ENCODE measurements at places on chromosomes 7 and 10.

- DNase-seq, result no peak
Measured at GRCh38 chr10:87603769-87604168, 55.9 kb upstream of the PAPSS2 start.

- no peak for DNase-seq
Measured at GRCh38 chr7:1559626-1560590, 3.9 kb upstream of the TMEM184A start.

DNA sequence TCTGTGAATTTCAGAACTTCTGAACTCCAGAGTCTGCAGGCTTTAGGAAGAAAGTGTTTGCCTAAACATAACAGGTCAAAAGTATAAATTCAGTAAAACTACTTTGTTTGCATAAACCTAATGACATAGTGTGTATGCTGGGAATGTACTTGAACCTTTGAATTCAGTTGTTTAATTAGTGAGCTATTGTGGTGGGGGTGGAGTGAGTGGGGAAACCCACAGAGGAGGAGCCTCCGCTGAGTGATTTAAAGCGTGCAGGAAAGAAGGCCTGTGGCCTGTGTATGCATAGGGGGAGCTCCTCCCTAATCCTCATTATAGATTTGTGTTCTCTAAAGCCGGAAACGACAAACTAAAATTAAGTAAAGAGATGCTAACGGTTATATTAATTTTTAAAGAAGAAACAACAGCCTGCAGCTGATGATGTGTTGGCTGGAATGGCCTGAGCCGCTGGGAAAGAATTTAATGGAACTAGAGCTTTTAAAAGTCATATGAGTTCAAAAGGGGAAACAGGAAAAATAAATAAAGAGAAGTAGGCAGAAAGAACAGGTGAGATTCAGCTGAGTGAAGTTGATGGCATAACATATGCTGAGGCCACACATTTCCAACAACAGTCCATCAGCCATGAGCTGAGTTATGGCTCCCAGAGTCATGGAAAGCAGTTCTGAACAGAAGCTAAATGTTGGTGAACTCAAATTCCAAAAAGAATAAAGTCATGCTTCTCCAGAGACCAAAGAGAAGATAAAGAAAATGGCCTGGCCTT lies 595.0 kb downstream of the GRM8 start:
- no peak for DNase-seq

DNA sequence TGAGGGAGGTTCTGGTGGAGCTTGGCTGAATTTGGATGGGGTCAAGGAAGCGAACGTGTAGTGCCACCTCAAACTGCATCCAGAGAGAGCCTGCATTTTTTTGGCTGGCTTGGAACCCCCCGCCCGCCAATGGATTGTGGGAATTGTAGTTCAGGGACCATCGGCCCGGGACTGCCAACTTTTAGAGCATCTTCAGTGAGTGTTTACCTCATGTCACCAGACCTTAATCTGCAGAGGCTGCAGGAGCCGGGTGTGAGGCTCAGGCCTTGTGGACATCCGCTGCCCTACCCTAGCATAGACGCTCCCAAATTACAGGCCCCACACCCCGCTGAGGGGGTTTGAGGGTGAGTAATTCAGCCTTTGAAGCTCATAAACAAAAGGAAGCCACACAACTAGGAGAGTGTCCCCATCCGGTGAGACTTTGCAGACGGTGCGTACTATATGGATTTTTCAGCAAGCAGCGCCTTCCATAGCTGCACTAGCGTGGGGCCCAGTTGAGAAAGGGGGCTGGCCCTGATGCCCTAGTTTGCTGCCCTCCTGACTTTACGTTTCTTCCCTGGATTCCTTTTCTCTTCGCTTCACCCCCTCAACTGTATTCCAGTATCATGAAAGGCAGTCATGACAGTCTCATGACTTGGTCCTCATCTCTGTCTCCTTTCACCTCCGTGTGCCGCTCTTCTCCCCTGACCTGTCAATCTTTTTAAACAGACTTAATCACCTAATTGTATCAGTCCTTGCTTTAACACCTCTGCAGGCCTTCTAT lies 717 bp downstream of the CNPY4 start:
- peak; percentile 67 for DNase-seq

- no peak for DNase-seq
Measured at GRCh38 chr7:67448271-67448670, 451.6 kb downstream of the TYW1 start.

DNA sequence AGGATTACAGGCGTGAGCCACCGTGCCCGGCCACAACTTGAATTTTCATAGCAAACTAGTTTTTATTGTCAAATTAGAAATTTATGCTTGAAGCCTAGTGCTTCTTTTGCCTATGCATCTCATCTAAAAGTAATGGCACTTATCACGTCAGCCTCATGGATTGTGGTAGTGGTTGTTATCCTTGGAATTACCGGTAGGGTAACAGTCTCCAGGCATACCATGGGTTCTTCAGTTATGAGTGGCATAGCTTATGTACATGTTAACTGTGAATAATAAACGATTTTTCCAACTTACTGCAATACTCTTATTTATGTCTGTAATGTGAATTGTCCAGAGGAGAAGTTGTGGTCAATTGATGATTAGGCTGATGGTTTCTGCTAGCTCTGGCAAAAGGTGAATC lies 63.1 kb downstream of the BMPR1A start:
- DNase-seq, result no peak

- DNase-seq, result no peak
Measured at GRCh38 chr10:62073429-62073828, 171.9 kb downstream of the ARID5B start.

GRCh38 chr7:24769851-24770250 lies 12.6 kb upstream of the GSDME start:
- DNase-seq, result no peak

- DNase-seq, result no peak
Measured at GRCh38 chr7:36755484-36755883, 31.2 kb upstream of the AOAH start.

Data from T-cell (primary cell).